ENCODE measurements at places on chromosomes 12 and 14.

DNA sequence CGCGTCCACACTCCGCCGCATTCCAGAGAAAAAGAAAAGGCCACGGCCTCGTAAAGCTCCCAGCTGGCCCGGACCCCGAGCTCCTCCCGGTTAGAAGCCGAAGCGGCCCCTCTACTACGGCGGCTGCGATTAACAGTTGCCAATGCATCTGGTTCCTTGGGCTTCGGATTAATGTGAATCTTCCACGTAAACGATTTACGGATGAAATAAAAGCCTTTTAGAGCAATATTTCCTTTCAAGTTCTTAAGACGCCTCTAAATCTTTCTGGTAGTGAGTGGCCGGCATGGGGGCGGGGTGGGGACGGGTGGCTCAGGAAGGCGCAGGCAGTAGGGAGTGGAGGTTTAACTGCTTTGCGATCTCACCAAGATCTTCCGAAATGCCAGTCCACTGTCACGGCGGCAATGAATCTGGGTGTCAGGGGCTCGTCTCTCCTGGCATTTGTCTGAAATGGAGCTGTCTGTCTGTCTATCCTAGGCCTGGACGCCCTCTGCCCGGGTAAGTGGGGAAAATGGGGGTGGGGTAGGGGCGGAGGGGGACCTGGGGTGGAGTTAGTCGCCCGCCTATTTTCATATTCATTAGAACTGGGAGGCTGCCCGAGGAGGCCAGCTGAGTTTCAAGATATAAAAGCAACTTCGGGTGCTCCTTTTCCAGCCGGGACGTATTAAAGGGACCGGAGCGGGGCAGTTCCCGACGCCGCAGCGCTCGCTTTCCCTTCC lies 413 bp upstream of the ALX1 start:
- no peak for DNase-seq

GRCh38 chr12:120668868-120669840 lies 17.8 kb upstream of the MLEC start:
- no peak for DNase-seq

- no peak for DNase-seq
Observed at GRCh38 chr12:111186347-111186746, 182.5 kb downstream of the PHETA1 start.

GRCh38 chr14:87628129-87628528 lies 364.9 kb downstream of the GALC start:
- DNase-seq: no peak

DNA sequence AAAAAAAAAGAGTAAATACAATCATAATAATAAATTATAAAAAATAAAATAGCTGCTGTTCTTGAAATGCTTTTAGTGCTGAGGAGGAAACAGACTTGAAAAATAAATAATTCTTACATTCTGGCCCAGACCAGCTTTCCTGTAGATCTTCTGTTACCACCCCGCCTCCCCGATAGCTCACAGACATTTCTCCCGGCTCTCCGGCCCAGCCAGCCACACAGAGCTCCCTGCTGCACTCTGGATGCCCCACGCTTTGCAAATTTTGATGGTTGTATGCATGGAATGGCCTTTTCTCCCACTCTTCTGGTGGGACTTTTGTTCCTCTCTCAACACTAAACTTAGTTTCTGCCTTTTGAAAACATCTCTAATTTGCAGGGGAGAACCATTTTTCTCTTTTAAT lies 249.3 kb downstream of the ATP23 start:
- DNase-seq: no peak

- DNase-seq: no peak
Observed at GRCh38 chr12:112307317-112308011, 74.8 kb downstream of the HECTD4 start.

DNA sequence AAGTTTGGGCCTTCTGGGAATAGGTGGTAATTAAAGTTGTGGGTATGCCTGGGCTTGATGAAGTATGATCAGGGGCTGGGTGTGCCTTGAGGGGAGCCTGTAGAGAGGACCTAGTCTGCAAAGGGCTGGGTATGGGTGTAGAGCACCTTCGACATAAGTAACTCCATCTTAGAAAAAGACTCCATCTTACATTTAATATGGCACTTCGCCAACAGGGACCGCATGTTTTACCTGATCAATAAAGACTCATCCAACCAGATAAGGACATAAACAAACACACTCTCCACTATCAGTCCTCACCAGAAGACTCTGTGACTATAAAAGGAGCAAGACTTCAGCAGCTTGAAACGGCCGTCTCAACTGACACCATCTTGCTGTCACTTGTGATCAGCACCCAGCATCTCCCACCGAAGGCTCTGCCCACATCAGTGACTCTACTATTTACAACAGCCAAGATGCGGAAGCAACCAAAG lies 23.5 kb upstream of the GPR68 start:
- DNase-seq: no peak

DNA sequence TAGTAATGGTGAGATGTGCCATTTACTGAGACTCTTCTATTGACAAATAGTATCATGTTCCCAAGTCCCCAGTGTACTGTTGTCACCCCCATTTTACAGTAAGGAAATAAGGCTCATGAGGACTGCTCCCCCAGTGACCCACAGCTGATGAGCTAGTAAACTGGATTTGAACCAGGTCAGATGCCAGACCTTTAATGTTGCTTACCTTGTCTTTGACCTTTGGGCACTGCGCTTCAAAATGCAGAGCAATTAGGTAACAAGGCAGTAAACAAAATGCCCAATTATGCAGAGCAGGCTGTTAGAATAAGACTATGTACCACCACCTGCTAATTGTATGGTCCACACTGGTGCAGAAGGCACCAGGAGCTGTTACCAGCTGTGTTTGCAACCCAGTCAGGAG lies 38.5 kb upstream of the RIN3 start:
- DNase-seq: no peak

DNA sequence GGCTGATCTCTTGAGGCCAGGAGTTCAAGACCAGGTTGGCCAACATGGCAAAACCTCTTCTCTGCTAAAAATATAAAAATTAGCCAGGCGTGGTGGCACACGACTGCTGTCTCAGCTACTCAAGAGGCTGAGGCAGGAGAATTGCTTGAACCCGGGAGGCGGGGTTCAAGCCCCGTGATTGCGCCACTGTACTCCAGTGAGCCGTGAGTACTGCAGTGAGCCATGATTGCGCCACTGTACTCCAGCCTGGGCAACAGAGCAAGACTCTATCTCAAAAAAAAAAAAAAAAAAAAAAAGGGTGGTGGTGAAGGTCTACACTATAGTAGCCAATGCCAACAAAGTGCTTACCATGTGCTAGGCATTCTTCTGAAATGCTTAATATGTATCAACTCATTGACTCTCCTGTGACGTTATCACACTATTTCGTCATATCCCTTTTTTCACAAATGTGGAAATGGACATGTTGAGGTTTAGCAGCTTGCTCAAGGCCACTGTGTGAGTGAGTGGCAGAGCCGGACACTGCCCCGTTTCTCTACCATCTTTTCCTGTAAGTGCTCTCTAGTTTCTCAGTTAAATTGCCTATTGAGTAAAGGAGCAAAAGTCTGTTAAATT lies 59.6 kb downstream of the GNS start:
- DNase-seq: no peak

- no peak for DNase-seq
Observed at GRCh38 chr14:36493761-36494160, 26.3 kb downstream of the NKX2-1 start.

GRCh38 chr12:62959745-62960144 lies 24.8 kb upstream of the PPM1H start:
- DNase-seq: no peak

All from stimulated activated CD4-positive, alpha-beta T cell treated with anti-CD3 and anti-CD28 coated beads, Interleukin-2, amount 100 ng/mL, for 4 hours (primary cell).